Fibroblast of skin of back (primary cell): ENCODE measurements at places on chromosomes 16 and 17.

DNA sequence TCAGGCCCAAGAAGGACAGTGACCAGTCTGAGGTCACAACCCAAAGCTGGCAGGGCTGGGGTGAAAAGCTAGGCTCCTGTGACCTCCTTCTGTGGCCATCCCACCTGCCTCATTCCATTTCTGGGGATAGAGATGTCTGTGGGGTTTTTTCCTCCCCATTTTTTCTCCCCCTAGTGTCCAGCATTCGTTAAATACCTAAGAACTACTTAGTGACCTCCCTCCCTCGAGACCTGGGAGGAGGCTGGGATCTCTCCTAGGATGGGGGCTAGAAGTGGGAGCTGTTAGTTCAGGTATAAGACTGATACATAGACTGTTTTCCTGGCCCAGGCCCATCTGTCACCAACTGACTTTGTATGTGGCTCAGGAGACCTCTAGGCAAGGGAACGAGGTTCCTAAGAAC lies 20.5 kb upstream of the STAC2 start:
- no peak for DNase-seq

DNA sequence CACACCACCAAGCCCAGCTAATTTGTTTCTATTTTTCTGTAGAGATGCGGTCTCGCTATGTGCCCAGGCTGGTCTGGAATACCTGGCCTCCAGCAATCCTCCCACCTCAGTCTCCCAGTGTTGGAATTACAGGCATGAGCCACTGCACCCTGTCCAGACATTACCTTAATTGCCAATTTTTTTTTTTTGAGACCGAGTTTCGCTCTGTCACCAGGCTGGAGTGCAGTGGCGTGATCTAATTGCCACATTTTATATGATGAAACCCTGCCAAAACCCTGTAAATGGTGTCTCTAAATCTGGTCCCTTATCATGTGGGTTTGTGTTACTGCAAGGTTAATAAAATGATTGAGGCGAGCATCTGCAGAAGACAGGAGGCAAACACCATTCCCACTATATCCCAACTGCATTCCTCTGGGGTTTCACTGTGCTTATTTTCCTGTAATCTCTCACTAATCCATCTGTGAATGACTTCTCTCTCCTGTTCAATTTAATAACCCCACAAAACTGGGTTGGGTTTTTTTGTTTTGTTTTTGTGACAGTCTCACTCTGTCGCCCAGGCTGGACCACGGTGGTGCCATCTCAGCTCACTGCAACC lies 19.4 kb upstream of the TRIM25 start:
- DNase-seq: no peak

GRCh38 chr16:6602405-6602804 lies 730.2 kb upstream of the RBFOX1 start:
- DNase-seq: no peak

GRCh38 chr16:15435216-15435864 lies 952 bp downstream of the BMERB1 start:
- no peak for DNase-seq

- no peak for DNase-seq
These were observed 10.3 kb downstream of the ZNF385C start for GRCh38 chr17:42087736-42088705.

DNA sequence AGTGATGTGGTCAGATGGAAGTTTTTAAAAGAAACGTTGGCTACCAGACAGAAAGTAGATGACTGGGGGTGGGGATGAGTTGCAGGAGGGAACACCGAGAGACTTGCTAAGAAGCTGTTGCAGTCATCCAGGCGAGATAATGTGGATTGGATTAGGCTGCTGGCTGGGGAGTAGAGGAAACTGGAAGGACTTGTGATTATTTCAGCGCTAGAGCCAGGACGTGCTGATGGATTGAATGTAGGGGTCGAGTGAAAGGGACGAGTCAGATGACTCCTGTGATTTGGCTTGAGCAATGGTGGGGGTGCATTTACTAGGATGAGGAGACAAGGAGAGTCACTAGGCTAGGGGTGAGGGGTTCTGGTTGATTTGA lies 88.5 kb downstream of the CLEC16A start:
- peak; percentile 26 for DNase-seq

DNA sequence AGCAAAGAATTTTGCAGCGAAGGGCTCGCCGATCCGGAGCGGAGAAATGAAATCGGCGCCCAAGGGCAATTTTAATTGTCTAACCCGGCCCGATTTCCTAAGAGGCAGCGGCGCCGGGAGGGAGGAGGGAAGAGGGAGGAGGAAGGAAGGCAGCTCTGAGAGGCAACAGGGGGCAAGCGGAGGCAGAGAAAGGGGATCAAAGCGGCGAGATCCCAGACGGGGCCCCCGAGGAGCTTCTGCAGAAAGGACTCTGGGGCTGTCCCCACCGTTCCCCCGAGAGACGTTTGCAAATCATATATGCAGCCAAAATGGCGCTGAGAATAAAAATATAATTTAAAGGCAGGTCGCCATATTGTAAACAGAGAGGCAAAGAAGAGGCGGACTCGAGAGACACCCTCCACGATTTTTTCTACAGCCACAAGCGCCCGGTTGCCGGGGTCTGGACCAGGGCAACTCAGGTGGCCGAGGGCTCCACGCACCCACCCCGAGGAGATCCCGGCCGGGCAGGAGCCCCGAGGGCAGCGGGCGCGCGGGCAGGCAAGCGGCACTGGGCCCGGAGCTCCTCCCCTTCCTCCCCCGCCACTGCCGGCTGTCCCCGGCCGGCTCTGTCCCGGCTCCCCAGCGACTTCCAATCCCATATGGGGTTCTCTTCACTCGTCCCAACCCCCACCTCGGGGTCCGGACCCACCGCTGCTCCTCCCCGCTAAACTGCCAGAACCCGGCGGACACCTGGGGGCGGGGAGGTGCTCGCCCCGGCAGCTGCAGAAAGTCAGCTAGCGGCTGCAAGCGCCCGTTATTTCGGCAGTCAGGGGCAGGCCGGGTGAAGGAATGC lies 1.9 kb downstream of the PHF12 start:
- peak; percentile 51 for DNase-seq

DNA sequence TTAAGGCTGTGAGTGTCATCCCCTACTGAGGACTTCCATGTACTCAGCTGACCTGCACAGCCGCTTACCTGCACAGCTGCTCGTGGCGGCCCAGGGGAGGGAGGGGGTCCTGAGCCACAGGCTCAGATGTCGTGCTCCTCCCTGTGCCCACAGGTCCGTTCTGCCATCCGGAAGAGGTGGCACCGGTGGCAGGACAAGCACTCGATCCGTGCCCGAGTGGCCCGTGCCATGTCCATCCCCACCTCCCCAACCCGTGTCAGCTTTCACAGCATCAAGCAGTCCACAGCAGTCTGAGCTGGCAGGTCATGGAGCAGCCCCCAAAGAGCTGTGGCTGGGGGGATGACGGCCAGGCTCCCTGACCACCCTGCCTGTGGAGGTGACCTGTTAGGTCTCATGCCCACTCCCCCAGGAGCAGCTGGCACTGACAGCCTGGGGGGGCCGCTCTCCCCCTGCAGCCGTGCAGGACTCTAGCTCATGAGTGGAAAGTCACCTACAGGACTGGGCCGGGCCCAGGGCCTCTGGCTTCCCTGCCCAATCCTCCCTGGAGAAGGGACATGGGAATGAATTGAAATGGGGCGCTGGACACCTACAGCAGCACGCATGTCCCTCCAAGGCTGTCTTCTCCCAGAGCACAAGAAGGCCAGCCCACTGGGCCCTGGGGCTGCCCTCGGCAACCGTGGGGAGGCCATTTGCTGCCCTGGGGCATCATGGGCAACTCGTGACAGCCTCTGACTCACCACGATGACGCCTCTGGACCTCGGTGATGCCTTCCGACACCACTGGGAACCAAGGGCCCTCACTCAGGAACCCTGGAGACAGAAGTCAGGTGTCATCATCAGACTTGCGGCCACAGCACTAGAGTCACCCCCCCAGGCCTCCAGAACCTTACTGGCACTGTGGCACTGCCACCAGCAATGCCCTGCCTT lies 9.9 kb upstream of the SPPL2C start:
- DNase-seq: no peak
